ENCODE measurements at places on chromosomes 6 and 20.

DNA sequence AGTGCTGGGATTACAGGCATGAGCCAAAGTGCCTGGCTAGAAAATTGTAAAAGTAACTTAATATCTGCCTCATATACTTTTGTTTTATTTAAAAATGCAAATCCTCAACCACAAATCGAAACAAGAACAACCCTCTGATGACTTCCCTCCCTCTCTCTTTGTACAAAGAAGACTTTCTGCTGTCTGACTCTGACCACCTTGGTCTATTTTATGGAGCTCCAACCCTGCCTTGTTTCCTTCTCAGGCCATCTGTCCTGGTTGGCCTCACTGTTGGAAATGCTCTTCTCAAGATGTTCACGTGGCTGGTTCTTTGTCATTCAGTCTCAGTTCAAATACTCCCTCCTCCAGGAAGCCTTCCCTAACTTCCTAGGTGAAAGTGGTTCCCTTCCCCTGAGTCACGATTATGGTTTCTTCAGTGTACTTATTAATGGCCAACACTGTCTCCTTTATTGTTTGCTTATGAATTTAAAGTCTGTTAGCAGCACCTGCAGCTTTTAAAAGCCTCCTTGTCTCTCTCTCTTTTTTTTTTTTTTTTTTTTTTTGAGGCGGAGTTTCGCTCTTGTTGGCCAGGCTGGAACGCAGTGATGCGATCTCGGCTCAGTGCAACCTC, 151.5 kb upstream of the SALL4 start:
- no peak for DNase-seq

- no peak for DNase-seq
Observed at GRCh38 chr6:72417759-72418158, 204.1 kb upstream of the KCNQ5 start.

- no peak for DNase-seq
Observed at GRCh38 chr6:47502920-47503319, 25.3 kb downstream of the CD2AP start.

- DNase-seq: no peak
Observed at GRCh38 chr20:48667889-48668413, 159.8 kb downstream of the PREX1 start.

DNA sequence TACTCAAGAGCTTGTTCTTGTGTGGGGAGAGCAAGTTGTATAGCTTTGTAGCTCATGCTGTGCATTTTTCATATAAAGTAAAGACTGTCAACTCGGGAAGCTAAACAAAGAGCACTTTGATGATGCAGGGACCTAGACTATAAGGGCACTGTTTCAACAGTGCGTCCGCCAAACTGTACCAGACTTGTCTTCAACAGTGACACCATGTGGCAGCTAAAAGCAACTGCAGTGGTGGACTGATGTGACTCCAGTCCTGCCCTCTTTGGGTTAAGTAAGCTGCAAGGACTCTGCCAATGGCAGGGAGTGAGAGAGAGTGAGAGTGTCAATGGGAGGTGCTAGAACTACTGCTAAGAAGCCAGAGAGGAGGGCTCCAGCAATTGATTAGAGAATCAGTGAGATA, 48.1 kb upstream of the MC3R start:
- no peak for DNase-seq
